ENCODE measurements at places on chromosomes 11 and 22.

DNA sequence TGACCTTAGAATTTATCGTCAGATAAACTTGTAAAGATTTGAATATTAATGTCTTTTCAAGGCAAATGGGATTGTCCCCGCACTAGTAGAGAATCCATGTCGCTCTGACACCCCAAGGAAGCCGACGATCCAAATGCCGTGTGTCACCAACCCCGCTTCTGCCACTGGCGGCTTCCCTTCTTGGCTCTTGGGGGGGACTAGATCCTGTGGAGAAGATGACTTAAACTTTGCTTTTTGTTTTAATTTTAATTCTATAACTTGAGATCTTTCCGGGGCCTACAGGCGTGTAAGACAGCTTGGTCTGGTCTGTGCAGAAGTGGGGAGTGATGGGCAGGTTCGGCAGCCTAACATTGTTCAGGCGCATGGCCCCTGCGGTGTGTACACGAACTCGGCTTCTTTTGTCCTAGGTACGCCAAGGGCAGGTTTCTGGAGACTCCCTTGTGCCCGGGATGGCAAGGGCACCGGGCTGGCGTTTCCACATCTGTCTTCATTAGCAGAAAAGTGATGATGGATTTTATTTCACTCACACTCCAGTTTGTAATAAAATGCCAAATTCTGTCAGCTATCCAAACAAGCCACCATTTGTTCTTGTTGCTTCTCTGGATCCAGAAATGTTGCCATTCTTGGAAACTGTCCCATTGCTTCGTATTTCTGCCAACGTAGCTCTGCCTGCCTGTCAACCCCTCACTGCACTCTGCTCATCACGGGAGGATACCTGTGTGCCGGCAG is 6.7 kb downstream of the YDJC start:
- no peak for DNase-seq

- no peak for DNase-seq
Measured at GRCh38 chr22:39311592-39312400, 7.6 kb downstream of the RPL3 start.

DNA sequence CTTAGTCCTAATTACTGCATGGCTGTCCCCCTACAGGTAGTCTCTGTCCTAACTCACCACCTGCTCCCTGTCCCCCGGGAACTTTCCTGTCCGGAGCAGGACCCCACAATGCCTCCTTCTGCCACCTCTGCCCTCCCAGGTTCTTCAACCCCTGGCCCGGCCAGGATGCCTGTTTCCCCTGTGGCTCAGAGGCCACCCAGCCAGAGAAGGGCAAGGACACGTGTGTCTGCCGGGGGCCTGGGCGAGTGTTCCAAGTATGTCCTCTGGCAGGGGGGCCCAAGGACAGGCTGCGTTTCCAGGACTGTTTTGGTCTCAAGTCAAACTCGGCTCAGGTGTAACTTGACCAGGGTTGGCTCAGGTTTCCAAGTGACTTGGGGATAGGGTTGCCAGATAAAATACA is 63.8 kb downstream of the BTG4 start:
- DNase-seq = no peak

DNA sequence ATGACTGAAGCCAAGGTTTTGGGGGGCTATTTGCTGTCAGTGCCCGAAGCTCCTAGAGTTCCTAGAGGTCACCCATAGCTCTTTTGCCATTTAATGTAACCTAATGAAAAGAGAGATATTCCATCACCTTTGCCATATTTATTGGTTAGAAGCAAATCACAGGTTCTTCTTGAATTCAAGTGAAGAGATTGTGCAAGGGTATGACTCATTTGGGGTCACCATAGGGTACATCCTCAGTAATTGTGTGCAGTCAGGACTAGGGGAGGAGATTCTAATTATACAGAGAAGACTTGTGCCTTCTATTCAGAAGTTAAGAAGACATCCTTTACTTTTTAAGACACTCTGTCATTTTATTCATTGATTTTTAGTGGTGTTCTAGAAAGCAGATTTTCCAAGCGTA is 6.9 kb upstream of the PRAME start:
- DNase-seq = no peak

DNA sequence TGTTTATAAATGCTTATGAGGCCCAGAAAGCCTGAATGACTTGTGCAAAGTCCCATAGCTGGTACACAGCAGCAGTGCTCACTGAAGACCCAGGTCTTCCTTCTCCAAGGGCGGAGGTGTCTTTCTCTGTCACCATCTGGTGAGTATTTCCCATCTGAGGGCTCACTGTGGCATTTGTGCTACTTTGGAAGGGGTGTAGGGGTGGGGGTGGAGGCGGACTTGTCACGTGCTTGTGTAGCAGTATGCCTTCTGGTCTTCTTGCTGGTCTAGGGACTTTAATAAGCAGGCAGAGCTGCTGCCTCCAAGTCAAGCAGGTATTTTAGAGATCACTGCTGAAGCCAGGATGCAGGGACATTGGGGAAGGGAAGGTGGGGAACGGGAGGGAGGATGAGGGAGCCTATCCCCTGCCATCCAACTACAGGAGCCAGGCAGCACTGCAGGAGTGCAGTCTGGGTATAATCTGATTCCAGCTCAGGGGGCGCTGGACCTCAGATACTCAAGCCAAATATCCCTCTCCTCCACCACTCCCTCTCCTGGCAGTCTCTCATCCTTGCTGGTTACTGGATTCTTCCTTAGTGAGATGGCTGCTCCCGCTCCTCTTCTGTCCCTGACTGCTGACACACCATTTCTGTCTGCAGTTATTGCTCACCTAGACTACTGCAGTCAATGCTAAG is 3.4 kb downstream of the ABCC8 start:
- no peak for DNase-seq

DNA sequence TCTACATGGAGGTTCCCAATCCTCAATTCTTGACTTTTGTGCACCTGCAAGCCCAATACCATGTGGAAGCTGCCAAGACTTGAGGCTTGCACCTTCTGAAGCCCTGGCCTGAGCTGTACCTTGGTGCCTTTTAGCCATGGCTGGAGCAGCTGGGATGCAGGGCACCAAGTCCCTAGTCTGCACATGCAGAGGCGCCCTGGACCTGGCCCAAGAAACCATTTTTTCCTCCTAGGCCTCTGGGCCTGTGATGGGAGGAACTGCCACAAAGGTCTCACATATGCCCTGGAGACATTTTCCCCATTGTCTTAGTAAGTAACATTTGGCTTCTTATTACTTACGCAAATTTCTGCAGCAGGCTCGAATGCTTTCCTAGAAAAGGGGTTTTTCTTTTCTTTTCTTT is 431.9 kb upstream of the ANO5 start:
- no peak for DNase-seq

GRCh38 chr22:27761000-27761399 is 40.6 kb downstream of the MN1 start:
- DNase-seq = no peak

DNA sequence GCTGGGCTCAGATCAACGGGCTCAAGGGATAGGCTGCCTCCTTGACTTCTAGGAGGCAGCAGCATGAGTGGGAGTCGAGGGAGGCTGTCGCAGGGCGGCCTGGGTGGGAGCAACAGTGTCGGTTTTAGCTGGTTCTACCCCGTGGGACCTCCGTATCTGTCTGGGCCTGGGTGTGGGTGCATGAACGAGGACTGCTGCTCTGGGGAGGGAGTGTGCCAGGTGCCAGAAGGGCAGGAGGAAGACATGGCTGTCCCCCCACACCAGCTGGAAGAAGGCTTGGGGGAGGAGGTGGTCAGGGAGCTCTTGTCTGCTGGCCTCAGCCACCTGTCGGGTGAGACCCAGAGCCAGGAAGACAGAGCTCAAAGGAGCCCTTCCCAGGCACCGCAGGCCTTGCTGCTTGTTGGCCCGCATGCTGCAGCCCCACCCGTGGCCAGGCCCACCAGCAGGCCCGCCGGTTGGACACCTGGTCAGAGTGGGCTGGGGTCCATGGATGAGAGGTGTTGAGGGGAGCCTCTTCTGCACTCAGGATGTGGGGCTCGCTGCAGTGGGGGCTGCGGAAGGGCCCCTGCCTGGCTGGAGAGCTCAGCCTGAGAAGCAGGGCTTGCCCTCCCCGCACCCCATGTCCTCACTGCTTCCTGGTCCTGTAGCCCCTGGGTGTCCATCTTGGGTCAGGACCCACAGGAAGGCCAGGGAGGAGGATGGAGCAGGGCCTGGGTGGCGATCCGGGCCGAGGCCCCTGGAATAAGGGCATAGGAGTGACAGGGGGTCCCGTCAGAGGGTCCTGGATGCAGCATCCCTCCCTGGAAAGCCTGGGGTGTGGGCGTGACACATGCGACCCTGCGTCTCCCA is 3.4 kb downstream of the CEND1 start:
- no peak for DNase-seq

DNA sequence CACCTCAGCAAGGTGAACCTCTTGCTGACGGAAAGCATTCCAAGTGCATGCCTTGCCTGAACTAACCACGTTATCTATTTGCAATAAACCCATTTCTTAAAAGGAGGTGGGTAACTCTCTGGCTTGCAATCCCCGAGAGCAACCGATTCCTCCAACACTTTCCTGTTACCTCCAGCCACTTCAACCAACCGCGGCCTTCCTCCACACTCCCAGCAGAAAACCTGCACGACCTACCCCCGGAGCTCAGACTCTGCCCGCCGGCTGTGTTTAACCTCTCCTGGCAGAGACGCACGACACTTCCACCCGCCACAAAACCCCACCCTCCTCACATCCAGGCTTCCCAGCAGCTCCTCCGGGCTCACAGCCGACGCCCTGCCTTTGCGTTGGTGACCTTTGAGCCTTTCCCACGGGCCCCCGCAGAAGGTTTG is 708 bp downstream of the SCO2 start:
- no peak for DNase-seq

DNA sequence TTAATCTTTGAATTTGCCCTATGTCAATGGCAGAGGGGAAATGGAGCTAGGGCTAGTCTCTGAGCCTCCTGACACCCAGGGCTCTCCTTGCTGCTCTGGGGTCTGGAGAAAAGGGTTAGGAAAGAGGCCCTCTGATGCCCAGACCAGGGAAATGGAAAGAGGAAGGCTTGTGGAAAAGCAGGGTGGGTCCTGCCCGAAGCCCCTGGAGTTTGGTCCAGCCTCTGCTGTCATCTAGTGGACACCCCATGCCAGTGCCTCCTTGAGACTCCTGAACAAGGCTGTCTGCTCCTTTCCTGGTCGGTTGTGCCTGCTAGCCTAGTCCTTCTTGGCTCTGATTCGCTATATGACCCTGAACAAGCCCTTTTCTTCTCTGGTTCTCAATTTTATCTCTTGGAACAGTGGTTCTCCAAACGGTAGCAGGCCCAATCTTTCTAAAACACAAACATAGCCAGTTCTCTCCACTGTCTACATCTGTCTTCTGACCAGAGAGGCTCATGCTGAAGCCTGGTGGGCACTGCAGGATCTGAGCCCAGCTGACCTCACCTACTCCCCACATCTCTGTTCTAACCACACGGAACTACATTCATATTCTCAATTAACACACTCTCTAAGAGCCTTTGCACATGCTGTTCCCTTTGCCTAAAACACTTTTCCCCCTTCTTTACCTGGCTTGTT is 8.8 kb upstream of the PLA2G3 start:
- no peak for DNase-seq

DNA sequence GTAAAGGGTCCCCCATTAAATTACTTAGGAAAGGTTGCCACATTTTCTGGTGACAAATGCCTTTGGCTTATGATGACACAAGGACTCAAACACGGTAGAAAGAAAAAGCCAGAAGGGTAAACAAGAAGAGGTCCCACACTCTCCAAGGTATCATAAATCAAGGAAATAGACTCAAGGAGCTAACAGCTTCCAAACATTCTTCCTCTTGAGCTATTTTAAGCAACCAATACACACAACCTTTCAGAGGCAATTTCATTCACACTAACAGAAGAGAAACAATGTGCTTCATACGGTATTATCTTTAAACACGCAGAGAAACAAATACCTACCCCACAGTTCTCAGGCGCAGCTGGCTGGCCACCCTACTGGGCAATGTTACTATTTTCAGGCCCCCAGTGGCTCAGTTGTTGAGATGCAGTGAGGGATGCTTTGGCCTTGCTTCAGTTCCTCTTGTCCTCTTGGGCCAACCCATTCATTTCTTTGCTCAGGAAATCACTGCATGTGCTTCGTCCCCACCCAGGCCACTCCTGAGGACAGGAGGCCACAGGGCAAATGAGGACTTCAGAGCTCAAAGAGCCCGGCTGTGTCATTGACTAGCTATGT is 15.8 kb downstream of the ABTB2 start:
- no peak for DNase-seq

DNA sequence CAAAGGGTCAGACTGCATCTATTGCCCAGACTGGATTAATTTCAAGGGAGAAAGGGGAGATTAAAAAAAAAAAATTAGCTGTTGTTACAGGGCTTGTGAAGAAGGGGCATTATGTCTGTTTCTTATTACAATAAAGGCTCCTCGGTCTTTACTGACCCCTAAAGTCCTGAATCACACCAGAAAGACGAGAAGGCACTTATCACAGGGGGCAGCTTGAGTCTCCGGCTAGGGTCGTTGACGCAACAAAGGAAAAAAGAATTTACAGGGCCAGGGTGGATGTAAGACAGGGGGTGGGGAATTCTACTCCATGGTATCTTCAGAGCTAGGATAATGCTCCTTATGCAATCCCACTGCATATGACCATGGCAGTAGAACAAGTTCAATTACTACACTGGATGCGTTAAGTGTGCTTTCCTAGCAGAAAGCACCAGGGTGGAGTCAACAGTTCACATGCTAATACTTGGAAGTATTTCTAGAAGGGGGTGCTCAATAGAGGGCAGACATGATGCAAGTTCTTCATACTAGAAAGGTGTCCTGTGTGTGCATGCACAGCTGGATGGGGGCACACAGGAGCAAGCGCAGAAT is 16.5 kb downstream of the DDX17 start:
- DNase-seq = no peak

DNA sequence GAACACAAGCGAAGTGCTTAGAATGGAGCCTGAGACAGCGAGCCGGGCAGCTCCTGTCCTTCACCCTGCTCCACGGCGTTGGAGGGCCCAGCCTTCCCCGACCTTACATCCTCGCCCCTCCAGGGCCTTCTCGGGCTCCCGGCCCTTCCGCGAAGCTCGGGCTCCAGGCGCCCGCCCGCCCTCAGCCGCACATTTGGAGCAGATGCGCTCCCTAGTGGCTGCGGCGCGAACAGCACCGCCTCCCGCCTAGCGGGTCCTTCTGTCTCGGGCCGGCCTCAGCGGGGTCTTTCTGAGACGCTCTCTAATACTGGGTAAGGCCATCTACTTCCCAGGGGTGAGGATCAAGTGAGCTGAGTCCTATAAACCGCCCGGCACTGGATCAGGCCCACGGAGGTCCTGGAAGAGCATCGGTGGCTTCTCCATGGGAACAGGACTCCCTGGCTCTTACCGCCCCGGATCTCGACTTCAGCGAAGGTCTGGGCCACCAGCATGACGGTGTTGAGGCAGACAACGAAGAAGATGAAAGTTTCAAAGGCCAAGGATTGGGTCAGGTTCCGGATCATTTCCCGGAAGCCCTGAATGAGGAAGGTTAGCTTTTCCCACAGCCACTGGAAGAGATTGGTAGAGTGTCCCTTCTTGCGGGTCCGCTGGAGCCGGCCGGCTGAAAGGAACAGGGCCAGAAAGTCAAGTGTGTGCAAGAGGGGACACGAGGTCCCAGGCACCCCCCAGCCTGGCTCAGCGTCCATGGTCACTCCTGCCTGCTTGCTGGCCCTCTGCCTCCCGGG is 3.7 kb downstream of the CATSPER1 start:
- peak; percentile 34 for DNase-seq

DNA sequence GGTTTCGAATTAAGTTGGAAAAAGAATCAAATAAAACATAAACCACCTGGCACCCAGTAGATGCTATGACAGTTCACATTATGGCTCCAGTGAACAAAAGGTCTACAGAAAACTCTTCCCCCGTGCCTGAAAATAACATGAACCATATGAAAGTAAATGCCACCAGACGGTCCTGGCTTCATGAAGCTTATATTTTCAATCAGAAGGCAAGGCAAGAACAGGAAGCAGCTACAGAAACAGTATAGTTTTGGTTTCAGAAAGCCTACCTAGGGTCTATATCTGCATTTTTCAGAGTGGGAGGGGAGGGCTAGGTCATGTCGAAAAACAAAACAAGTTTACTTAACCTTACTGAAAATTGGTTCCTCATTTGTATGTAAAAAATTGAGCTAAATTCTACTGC is 9.8 kb downstream of the RAB30 start:
- no peak for DNase-seq

Data from activated CD8-positive, alpha-beta memory T cell treated with anti-CD3 and anti-CD28 coated beads for 1 hour (primary cell).